Omental fat pad (tissue), 4 donors: ENCODE measurements at places on chromosomes 2 and 18. TPM values are rescaled to one million over a fixed set of nuclear protein-coding genes. Genes with fewer than 3 reads are reported as not detected.

DNA sequence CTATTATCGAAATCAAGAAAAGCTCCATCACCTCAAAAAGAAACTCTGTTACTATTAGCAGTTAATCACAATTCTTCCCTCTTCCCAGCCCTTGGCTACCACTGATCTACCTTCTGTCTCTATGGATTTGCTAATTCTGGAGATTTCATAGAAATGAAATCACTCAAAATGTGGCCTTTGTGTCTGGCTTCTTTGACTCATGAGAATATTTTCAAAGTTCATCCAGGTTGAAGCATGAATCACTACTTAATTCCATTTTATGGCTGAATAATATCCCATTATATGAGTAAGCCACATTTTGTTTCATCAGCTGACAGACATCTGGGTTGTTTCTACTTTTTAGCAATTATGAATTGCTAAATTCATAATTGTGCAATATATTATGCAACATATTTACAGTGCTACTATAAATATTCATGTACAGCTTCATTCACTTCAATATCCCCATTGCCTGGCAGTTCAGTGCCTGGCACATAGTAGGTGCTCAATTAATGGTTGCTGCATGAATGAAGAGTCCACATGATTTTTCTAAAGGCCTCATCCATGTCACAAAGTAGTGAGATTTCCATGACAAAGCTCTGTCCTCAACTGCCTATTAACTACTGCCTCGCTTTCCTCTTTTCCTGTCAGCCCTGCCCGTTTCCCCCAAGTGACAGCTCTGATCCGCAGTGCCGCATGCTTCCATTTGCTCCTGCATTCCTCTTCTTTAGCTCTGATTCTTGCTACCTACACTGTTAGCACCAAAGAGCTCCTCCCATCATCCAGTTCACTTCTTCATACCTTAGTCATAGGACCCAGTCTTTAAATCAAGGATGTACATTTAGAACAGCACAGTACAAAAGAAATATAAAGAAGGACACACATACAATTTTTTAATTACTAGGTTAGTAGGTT lies 32.8 kb downstream of the CCDC93 start:
- no peak for DNase-seq

DNA sequence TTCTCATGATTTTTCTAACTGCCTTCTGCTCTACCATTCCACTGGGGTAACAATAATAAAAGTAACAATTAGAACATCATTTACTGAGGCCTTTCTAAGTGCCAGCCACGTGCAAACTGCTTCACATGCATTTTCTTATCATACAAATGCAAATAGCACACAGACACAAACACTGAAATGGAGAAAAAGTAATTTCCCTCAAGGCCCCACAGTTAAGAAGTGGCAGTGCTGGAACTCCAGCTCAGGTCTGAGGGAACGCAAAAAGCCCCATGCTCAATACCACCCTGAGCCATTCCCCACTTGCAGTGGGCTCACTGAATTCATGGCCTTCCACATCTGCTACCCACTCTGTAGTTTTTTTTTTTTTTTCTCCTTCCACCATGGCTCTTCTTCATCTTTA lies 140.6 kb downstream of the UPP2 start:
- no peak for DNase-seq

DNA sequence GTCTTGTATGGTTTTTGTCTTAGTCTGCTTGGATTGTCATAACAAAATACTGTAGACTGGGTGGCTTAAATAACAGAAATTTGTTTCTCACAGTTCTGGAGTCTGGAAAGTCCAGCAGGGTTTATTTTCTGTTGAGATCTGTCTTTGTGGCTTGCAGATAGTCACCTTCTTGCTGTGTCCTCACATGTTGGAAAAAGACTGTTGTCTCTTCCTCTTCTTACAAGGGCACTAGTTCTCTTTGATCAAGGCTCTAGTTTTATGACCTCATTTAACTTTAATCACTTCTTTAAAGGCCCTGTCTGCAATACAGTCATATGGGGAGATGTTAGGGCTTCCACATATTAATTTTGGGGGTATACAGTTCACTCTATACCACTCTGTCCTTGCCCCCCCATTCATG lies 56.5 kb downstream of the NBEAL1 start:
- no peak for DNase-seq

The M1AP gene
- 1.8 TPM for total RNA-seq

- no peak for DNase-seq
Measured at GRCh38 chr2:79993144-79993543, 311.4 kb downstream of the LRRTM1 start.

GRCh38 chr2:23506531-23507266 lies 121.7 kb downstream of the KLHL29 start:
- no peak for DNase-seq

DNA sequence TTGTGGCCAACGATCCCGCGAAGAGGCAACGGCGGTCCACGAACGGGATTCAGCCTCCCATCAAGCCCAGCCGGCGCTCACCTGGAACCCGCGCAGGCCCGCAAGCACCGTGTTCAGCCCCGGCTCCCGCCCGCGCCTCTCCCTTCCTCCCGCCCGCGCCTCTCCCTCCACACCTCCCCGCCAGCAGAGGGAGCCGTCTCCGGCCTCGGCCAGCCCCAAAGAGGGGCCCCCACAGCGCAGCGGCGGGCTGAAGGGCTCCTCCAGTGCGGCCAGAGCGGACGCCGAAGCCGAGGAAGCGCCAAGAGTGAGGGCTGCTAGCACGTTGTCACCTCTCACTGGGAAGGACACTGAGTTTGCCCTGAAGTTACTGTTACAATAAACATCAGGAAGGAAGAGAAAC lies 55.3 kb upstream of the LAPTM4A start:
- no peak for DNase-seq

DNA sequence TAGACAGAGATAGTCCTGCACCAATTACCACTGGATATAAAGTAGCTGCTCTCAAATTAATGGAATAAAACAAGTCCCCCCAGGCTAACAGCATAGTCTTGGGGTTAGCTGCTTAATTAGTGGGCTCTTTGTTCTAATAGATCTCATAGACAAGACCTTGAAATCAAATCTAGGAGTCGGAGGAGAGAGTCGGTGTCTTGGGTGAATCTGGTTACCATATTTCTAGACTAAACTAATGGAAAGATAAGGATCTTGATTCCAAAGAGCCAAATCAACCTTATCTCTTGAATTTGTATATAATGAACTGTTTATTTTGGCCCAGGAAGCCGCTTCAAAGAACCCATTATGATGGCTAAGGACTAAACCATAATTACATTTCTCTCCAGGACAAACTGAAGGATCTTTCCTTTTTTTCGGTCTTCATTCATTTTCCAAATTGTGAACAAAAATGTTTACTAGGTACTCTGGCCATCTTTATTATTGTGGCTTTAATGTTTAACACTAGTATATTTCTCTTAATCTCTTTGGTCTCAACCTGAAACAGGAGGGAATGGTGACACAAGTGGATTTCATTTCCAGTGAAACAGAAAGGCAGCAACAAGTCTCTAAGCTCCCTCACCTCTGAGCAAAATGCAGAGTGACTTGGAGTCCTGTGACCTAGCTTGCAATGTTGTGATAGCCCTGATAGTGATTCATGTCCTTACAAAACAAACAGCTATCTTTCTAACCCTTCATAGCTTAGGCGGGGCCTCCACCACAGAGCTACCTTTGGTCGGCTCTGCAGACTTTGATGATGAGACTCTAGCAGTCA lies 137.9 kb upstream of the PARD3B start:
- DNase-seq = no peak

The TUBA3E gene
- total RNA-seq = not detected

The MROH2A gene
- total RNA-seq = not detected

- DNase-seq = no peak
Measured at GRCh38 chr2:29731948-29732347, 189.4 kb downstream of the ALK start.

GRCh38 chr2:186641132-186641806 lies 51.4 kb downstream of the ITGAV start:
- DNase-seq = no peak

GRCh38 chr2:236238751-236239150 lies 25.5 kb downstream of the ASB18 start:
- DNase-seq = no peak
